ENCODE measurements at places on chromosomes 4 and X.
A peak's percentile ranks its signal among the peaks of the same experiment; 100 is the strongest.

GRCh38 chr4:25834411-25835107, 28.2 kb downstream of the SEL1L3 start:
- no peak overlapping the region for H3K27ac ChIP-seq
- no peak overlapping the region for H3K4me3 ChIP-seq
- no peaks in the 10 kb centered on the region for H3K27me3 ChIP-seq
- peaks cover 17% of the 10 kb centered on the region for H3K36me3 ChIP-seq
- DNase-seq = no peak
- peaks cover 2% of the 10 kb centered on the region for H3K4me1 ChIP-seq

- H3K36me3 ChIP-seq = no peaks in the 10 kb centered on the region
- H3K4me3 ChIP-seq = no peak within 1 kb of the TSS
- no peak within 1 kb of the TSS for H3K27ac ChIP-seq
- no peaks in the 10 kb centered on the region for H3K4me1 ChIP-seq
Measured at GRCh38 chr4:79408063-79408462, at the start of gene GK2. Gene GK2, minus strand, starts transcription at chr4:79408228. Its CDS starts 28 bp downstream, at chr4:79408200.

DNA sequence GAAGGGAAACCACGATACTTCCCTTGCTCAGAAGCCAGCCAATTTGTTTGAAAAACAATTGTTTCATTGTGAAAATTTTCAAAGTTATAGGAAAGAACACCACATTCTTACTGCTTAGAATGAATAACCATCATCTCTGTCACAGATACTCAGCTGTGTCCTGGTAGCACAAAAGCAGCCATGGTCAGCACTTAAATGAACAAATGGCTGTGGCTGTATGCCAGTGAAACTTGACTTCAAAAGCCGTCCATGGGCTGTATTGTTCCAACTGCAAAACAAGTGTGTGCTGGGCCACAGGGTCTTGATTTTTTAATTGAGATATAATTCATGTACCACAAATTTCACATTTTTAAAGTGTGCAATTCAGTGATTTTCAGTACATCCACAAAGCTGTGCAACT, 19.6 kb downstream of the NSDHL start:
- no peaks in the 10 kb centered on the region for H3K27me3 ChIP-seq
- DNase-seq = no peak
- peaks cover 6% of the 10 kb centered on the region for H3K36me3 ChIP-seq
- H3K27ac ChIP-seq = no peak overlapping the region
- no peak overlapping the region for H3K4me3 ChIP-seq
- no peaks in the 10 kb centered on the region for H3K4me1 ChIP-seq

DNA sequence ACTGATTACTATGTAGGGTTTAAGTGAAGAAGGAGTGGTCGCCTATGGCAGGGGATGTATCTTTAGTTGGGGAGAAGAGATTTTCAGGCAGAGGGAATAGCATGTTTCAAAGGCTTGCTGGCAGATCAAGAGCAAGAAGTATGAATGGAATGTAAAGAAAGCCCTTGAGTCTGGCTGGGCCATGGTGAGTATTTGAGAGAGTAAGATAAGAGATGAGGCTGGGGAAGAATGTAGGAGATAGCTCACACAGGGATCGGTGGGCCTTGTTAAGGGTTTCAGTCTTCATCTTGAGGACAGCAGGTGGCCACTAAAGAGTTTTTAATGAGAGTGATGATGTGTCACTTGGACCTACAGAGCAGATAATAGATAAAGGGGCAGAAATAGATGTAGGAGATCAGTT, 319.1 kb upstream of the RPS6KA3 start:
- no peaks in the 10 kb centered on the region for H3K27me3 ChIP-seq
- H3K4me3 ChIP-seq = no peak overlapping the region
- no peak overlapping the region for H3K27ac ChIP-seq
- no peaks in the 10 kb centered on the region for H3K4me1 ChIP-seq
- DNase-seq = no peak

- H3K27me3 ChIP-seq = no peaks in the 10 kb centered on the region
- H3K27ac ChIP-seq = peak overlapping the region; percentile 35
- H3K36me3 ChIP-seq = no peaks in the 10 kb centered on the region
- DNase-seq = peak; percentile 17
- H3K4me3 ChIP-seq = no peak overlapping the region
Measured at GRCh38 chrX:132491191-132491590, 2.4 kb upstream of the MBNL3 start.

- H3K27ac ChIP-seq = no peak overlapping the region
- H3K27me3 ChIP-seq = no peaks in the 10 kb centered on the region
- peaks cover 8% of the 10 kb centered on the region for H3K4me1 ChIP-seq
- DNase-seq = no peak
- no peak overlapping the region for H3K4me3 ChIP-seq
Measured at GRCh38 chr4:74159143-74159709, 1.3 kb downstream of the MTHFD2L start.

GRCh38 chr4:106530024-106530361, 161.4 kb upstream of the GIMD1 start:
- H3K4me1 ChIP-seq = no peaks in the 10 kb centered on the region
- H3K27me3 ChIP-seq = no peaks in the 10 kb centered on the region
- H3K27ac ChIP-seq = no peak overlapping the region
- no peak for DNase-seq

DNA sequence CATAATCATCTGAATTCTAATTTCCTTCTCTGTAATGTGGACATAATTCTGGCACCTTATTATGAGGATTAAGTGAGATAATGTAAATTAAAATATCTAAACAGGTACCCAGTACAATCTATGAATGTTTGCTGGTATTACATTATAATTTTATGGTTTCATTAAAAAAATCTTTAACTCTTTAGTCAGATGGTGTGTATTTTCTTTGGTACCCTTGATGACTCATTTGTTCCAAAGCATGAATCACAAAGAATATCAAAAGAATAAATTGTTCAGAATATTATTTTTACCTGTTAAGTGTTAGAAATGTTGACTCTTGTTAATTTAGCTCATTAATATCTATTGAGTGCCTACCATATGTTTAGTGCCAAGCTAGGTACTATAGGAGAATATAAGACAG, 74.3 kb downstream of the SNX25 start:
- H3K4me1 ChIP-seq = no peaks in the 10 kb centered on the region
- no peak for DNase-seq
- H3K4me3 ChIP-seq = no peak overlapping the region

GRCh38 chr4:79923281-79923680, 149.7 kb downstream of the ANTXR2 start:
- no peaks in the 10 kb centered on the region for H3K4me1 ChIP-seq
- H3K27ac ChIP-seq = no peak overlapping the region
- DNase-seq = no peak
- H3K4me3 ChIP-seq = no peak overlapping the region

DNA sequence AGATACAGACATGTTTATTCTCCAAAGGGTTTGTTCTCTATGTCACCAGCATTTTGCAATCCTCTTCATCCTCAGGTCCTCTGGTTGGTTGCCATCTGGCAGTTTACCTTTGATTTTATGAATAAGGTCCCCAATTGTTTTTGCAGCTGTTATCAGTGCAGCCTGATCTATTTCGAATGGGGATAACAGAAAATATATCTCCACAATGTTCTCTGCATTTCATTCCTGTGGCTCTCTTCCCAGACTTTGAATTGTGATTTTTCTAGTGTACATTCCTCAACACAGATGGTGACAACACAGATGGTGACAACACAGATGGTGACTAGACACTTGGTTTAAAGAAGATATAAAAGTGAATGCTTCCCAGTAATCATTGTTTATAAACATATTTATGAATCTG, 74.1 kb downstream of the FBXO8 start:
- H3K36me3 ChIP-seq = no peaks in the 10 kb centered on the region
- DNase-seq = no peak
- H3K27me3 ChIP-seq = peaks cover 47% of the 10 kb centered on the region
- peaks cover 9% of the 10 kb centered on the region for H3K4me1 ChIP-seq

- H3K4me3 ChIP-seq = no peak overlapping the region
- H3K27me3 ChIP-seq = no peaks in the 10 kb centered on the region
- H3K27ac ChIP-seq = no peak overlapping the region
- DNase-seq = no peak
- no peaks in the 10 kb centered on the region for H3K4me1 ChIP-seq
- no peaks in the 10 kb centered on the region for H3K36me3 ChIP-seq
Measured at GRCh38 chr4:123977641-123978081, 581.1 kb downstream of the SPRY1 start.

GRCh38 chrX:132612821-132613564, 124.2 kb upstream of the MBNL3 start:
- no peaks in the 10 kb centered on the region for H3K4me1 ChIP-seq
- no peak overlapping the region for H3K4me3 ChIP-seq
- H3K36me3 ChIP-seq = no peaks in the 10 kb centered on the region
- no peaks in the 10 kb centered on the region for H3K27me3 ChIP-seq
